ENCODE measurements at places on chromosomes 6 and 20.

- no peak for DNase-seq
Measured at GRCh38 chr20:53413186-53413631, 180.4 kb downstream of the ZNF217 start.

GRCh38 chr6:28393912-28394662 is 5.5 kb downstream of the ZSCAN12 start:
- no peak for DNase-seq

DNA sequence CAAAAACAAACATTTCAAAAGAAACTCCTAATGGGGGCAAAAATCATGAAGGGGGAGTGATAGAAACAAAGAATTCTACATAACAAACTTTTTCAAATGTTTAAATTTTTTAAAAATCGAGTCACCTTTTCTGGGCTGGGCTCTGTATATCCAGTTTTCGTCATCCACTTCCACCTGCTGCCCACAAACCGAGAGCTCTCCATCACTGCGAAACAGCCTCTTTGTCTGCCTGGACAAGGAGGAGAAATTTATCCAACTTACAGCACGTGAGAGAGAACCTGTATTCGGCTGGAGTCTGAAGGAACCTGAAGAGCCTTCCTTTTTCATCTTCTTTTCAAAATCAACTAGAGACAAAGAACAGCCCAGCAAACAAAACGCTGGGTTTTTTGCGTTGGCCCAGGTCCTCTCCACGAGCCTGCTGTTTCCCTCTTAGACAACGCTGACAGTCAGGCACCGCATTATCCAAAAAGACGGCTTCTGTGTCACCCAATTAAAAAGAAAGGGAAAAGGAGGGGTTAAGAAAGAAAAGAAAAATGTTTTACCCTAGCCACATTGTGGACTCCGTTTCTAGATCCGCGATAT is 72.4 kb upstream of the NHSL1 start:
- DNase-seq, result no peak

GRCh38 chr6:152423216-152424103 is 213.7 kb downstream of the SYNE1 start:
- DNase-seq, result no peak

GRCh38 chr6:148296771-148297170 is 45.9 kb upstream of the SASH1 start:
- DNase-seq, result no peak
